GM12892 (cell line): ENCODE measurements at places on chromosomes 7 and 10.

- DNase-seq = no peak
Measured at GRCh38 chr7:1248143-1248915, 15.7 kb downstream of the UNCX start.

DNA sequence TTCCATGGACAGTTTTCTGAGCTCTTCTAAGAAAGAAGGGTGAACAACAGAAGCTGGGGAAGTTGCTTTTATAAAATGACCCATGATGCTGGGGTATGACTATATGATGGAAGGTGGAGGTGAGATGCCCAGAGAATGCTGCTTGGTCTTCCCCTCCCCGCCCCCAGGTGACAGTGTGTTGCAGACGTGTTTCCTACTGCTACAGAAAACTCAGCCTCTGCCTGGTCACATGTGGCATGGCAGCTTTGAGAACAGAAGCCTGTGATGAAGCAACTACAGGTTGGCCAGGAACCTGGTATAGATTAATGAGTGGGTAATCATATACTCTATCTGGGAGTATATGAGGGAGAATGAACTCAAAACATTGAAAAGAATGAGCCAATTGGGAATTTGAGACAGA lies 67.1 kb downstream of the MTURN start:
- no peak for DNase-seq

DNA sequence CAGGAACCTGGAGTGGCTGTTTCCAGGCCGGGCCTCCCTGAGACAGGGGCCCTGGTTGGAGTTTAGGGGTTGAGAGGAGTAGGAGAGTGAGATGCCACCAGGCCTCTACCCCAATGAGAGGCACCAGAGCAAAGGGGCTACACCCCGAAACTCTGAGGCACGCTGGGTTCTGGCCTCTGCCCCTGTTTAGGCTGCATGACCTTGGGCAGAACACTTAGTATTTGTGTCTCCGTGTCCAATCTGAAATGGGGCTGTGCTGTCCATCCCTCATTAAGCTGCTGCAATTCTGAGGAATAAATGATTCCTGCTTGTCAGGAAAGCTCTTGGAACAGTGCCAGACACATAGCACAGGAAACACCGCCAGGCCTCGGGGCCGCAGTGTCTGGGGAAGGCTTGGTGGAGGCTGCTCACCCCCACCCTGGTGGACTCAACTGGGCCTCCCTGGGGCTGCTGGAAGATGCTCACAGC lies 40.5 kb upstream of the SAMD8 start:
- DNase-seq = no peak

- DNase-seq = no peak
Measured at GRCh38 chr10:72729528-72729927, 37.6 kb downstream of the MCU start.
